ENCODE measurements at places on chromosomes 13 and 19.

GRCh38 chr19:27738569-27739193 is 1474.3 kb downstream of the UQCRFS1 start:
- DNase-seq, result no peak

DNA sequence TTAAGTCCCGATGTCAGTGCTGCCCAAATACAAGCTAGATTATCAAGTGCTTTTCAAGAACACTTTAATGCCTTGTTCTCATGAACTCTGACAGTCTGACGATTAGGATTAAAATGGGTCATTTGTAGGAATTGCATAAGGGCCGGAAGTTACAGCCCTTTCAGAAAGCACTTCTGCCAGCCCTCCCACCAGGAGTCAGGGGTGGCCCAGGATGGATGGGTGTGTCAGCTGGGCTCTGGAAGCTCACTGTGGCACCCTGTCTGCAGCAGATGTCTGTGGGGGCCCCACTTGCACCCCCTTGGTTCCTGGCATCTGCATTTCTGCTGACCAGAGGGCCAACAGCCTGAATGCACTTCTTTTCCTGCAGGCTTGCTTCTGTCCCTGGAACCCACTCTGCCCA is 712.7 kb downstream of the UQCRFS1 start:
- no peak for DNase-seq

DNA sequence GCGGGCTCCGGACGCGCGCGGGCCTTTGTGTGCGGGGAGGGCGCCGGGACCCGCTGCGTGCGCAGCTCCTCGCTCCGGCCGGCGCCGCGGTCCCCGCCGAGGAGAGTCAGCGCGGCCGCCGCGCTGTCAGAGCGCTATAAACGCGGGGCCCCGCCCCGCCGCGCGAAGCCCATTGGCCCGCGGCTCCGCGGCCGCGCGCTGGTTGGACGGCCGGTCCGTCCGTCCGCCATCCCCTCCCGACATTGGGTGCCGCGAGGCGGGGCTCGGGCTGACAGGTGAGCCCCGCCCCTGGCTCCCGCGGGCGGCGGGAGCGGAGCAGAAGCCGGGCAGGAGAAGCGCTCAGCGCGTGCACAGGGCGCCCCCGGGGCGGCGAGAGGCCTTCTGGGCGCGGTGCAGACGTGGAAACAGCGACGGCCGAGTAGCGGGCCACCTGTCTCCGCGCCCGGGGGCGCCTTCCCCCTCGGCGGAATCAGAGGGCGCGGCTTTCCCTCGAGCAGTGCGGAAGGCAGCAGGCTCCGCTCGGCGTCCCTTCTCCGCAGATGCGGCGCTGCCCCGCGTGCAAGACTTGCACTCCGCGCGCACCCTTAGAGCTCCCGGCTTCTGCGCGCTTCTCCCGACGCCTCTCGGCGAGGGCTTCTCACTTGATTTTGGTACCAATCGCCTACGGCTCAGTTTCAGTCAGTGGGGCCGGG is at the start of gene EFNB2:
Gene EFNB2 (minus strand): TSS at position 111 of the 692 bp plus-strand sequence. CDS start 698 bp downstream, outside the sequence.
- DNase-seq, result peak; percentile 53

DNA sequence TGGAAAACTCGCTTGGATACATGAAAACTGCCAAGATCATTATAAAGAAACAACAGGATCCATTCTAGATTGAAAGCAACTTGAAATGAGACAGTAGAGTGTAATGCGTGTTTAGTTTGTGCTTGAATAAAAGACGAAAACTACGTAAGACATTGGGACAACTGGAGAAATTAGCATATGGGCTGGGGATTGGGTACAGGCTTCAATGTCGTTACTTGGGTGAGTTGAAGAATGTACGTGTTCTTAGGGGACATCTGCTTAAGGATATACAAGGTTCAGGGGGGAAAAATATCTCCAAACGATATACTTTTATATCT is 471 bp upstream of the ERVK3-1 start:
- DNase-seq, result no peak

- no peak for DNase-seq
Measured at GRCh38 chr19:57103573-57104277, 16.1 kb upstream of the USP29 start.

GRCh38 chr13:113849981-113850721 is 13.7 kb downstream of the GAS6 start:
- DNase-seq, result no peak

- no peak for DNase-seq
Measured at GRCh38 chr19:11227195-11227886, 12.1 kb upstream of the ANGPTL8 start.

GRCh38 chr19:7830272-7830771 is 304 bp downstream of the EVI5L start:
- no peak for DNase-seq

DNA sequence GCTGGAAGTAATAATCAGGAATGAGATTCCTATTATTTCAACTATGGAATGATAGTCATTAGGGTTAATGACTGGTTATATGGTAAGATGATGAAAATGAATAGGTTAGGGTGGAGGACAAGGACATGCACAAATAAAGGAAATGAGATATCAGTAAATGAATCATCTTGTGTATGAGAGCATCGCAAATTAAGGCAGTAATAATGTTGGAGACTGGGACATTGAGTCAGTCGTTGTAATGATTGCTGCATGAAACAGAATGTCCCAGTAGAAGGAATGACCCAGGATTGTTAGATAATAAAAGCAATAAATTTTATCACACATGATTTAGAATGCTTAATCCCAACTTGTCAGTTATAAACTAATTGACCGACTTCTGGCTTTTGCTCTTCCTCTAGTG is 1733.7 kb upstream of the PCDH20 start:
- no peak for DNase-seq

DNA sequence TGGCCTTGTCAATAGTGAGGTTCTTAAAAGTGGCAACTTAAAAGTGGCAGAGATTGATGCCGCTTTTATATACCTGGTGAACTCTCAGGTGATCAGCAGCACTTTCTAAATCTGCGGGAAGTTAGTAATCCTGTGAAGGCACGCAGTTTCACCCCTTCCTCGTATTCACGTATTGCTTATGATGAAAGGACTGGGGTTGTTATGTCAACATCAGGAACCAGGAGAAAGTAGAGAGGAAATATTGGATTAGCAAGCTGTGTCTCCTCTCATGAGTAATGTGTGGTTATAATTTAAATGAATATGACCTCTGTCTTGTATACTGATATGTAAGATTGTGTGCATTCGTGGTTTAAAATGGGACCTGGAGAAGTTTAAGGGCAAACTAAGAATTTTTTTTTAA is 544.6 kb downstream of the SLITRK6 start:
- DNase-seq, result no peak

DNA sequence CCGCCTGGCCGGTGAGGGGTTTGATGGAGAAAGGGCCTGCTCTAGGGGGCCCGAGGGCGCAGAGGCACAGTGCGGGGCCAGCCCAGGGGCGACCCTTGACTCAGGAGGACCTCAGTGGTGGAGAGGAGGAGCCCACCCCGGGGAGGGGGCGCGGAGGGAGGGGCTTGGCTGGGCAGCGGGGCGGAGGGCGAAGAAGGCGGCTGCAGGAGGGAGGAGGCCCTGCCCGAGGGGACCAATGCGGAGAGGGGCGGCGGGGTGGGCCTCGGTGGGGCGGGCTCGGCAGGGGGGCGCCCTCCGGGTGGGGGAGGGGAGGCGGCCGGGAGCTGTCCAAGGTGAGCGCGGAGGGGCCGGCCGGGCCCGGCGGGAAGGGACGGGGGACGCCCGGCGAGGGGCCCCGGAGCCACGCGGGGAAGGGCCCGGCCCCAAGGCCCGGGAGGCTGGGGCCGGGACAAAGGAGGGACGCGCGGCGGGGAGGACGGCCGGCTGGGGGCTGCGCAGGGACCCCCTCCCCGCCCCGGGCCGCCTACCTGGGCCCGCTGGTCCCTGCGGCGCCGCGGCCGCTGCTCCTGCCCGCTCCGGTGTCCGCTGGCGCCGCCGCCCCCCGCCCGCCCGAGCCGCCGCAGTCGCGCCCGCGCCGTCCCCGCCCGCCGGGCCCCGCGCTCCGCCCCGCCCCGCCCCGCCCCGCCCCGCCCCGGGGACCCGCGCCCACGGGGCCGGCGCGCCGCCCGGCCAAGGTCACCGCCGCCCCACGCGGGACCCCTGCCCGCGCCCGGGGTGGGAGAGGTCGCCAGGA is at the start of gene DIRAS1:
Gene DIRAS1 (minus strand): TSS at position 596 of the 793 bp plus-strand sequence. CDS start 3,566 bp downstream, outside the sequence.
- DNase-seq, result no peak

- no peak for DNase-seq
Measured at GRCh38 chr19:42152910-42153671, 20.8 kb upstream of the POU2F2 start.

GRCh38 chr13:44423824-44424223 is 50.2 kb downstream of the SERP2 start:
- DNase-seq, result no peak

DNA sequence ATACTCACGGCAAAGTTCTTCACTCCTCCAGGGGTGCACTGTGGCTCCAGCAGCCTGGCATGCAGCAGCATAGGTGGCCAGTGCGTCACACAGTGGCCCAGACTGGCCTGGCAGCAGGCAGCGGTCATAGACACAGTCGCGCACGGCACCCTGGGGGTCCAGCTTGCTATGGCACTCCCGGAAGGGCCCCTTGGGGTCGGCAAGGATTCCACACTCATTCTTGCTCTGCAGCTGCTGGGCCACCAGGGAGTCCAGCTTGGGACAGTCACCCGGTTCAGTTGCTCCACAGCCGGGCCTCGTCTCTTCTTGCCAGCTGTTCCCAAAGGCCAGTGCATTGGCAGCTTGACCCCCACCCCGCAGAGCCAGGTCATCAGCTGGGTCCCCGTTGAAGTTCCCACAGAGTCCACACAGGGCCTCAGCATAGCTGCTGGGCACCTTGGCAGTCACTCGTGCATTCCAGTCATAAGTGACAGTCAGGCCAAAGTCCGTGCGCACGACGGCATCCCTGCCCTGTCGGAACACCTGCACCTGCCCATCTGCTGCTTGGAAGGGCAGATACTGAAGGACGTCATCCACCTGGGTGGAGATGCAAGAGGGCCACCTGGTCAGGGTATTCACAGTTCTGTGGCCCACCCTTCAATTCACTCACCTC is 20.6 kb downstream of the FCGBP start:
- no peak for DNase-seq

DNA sequence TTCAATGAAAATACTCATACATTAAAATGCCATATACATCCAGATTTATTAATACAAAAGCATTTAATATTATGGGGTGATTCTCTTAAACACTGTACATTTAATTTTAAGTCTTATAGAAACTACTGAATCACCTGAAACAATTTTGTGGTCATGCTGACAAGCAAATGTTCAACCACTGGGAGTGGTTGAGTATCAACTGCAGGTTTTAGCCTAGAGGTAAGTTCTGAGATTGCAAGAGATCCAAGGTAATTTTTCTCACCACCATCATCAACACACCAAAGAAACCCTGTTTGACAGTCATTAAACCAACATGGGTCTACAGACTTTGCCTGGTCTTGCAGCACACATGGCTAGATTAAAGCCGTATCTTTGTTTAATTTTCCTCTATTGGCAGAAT is 196.3 kb downstream of the LHFPL6 start:
- DNase-seq, result no peak

GRCh38 chr19:34481861-34482379 is 362 bp downstream of the WTIP start:
- DNase-seq, result no peak

DNA sequence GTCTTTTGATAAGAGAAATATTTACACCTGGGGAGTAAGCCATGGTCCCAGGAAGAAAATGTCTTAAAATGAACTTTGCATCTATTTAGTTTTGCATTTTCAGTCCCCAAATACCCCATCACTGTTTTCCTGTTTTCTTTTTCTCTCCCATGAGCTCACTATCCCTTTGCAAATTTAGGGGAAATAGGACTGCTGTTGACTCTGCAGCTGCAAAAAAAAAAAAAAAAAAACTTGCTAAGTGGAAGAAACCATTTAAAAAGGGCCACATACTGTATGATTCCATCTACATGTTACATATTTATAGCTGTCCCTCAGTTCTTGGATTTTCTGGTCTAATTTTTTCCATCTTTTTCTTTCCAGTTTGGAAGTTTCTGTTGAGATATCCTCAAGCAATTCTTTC is 98.2 kb upstream of the SERP2 start:
- no peak for DNase-seq

DNA sequence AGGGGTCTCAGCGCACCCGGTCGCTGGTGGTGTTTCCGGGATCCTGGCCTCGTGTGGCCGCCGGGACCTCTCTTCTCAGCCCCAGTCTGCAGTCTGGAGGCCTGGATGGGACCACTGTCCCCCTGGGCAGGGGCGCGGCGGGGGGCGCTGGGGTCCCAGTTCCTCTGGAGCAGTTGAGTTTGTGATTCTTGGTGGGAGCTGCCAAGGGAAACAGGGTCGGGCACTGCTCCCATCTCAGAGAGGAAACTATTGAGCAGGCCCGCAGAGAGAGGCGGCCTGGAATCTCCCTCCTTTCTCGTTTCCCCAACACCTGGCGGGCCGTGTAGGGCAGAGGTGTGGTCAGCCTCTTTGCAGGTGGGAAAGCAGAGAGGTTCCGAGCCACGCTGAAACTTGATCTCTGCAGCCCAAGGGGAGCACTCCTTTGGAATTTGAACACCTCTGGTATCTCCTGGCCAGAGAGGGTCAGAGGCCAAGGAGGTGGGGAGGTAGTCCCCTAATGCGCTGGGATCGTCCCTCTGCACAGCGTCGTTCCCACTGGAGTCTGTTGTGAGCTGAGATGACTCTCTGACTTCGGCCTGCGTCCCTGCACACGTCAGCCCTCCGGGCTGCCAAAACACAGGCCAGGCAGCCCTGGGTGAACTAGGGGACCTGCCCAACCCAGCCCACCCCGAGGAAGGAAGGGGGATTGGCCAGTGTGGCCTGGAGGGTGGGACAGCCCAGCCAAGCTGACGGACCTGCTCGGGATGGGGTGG is 741 bp downstream of the PLEKHF1 start:
- no peak for DNase-seq

DNA sequence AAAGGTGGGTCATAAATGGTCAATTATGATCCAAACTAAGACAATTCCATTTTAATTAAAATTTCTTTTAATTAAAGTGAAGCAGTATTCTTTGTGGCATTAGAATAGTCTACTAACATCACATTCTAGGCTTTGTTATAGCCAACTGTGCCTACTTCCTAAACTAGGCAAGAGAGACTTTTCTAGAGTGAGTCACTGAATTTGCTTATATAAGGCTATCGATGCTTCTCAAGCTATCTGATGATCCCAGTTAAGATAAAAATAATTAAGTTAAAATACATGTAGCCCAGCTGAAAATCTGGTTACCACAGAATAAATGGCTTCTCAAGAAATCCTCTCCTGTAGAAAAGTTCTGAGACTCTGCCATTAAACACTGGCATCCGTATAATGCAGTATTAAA is 12.5 kb downstream of the ANKRD10 start:
- no peak for DNase-seq

DNA sequence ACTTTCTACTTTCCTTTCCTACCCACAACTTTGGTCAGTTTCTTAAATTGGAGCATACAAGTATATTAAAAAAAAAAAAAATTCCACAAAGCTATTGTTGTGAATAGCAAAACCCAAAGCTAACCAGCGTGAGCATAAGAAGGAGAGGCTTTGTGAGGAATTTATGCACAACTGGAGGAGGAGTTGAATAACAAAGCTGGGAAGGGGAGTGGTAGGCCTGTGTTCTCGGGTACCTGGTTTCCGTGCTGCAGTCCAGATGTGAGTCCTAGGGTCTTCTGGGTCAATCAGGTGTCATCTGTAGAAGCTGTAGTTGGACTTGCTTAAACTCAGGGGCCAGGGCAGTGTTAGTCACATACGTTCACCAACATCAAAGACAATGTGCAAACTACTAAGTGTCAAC is 422.5 kb upstream of the SGCG start:
- no peak for DNase-seq

- DNase-seq, result no peak
Measured at GRCh38 chr13:50521006-50521830, 322.3 kb downstream of the DLEU7 start.

GRCh38 chr13:94157705-94158218 is 321.7 kb downstream of the DCT start:
- no peak for DNase-seq

GRCh38 chr13:112351825-112352224 is 24.3 kb upstream of the SPACA7 start:
- no peak for DNase-seq

GRCh38 chr13:26340807-26341206 is 86.9 kb downstream of the CDK8 start:
- no peak for DNase-seq
